Skeletal muscle cell (primary cell): ENCODE measurements at places on chromosomes 2 and 18.

DNA sequence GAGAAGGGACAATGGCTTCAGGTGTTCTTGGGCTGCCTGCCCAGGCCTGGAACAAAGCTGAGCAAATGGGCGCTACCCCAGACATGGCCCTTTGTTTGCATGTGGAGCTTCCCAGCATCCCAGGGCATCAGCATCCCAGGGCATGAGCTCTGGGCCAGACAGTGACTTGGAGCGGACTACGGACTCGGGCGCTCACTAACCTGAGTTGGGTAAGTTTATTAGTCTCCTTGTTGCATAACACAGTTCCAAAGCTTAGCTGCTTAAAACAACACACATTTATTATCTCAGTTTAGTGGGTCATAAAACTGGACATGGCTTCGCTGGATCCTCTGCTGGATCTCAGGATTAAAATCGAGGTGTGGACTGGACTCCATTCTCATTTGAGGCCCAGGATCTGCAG lies 35.8 kb downstream of the MC2R start:
- DNase-seq = no peak

DNA sequence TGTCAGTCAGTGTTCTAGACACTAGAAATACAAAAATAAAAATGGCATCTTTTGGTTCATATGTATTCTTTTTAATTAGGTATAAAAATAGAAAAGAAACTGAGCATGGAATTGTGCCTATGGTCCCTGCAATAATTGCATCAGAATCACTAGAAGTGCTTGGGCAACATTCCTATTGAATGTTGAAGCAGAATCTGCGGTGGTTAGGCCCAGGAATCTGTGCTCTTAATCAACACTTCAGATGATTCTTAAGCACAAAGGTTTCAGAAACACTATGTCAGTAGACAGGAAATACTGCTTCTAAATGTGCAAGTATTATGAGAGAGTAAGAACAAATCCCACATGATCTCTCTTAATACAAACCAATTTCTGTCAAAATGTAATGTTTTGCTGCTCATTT lies 20.3 kb upstream of the RBBP8 start:
- peak; percentile 28 for DNase-seq

DNA sequence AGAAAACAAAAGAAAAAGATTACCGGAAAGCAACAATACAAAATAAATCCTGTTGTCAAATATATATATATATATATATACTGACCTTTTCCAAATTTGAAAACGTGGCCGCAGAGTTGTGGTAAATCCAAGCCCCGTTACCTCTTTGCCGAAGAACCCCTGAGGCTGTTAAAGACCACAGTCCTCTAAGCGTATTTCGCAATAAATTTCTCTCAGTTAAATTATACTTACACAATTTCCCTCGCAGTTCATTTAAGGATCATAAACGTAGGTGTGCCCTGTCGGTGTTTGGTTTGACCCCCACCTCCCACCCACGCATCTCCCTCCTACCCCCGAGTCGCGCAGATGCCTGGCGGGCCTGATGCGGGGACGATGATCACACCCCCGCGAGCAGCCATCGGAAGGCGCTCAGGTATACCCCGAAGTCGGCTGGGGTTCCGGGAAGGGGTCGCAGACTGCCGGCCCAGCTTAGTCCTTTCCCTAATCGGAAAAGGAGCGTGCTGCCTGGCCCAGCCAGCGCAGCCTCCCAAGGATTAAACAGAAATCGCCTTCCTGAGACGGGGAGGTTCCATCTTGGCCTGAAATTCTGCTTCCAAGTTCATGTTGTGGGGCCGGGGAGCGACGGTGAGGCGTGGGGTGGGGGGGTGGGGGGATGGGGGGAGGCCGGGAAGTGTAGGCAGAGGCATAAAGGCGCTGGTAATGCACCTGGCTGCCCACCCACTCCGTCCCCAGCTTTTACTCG lies 2.9 kb upstream of the MEIS1 start:
- DNase-seq = no peak

DNA sequence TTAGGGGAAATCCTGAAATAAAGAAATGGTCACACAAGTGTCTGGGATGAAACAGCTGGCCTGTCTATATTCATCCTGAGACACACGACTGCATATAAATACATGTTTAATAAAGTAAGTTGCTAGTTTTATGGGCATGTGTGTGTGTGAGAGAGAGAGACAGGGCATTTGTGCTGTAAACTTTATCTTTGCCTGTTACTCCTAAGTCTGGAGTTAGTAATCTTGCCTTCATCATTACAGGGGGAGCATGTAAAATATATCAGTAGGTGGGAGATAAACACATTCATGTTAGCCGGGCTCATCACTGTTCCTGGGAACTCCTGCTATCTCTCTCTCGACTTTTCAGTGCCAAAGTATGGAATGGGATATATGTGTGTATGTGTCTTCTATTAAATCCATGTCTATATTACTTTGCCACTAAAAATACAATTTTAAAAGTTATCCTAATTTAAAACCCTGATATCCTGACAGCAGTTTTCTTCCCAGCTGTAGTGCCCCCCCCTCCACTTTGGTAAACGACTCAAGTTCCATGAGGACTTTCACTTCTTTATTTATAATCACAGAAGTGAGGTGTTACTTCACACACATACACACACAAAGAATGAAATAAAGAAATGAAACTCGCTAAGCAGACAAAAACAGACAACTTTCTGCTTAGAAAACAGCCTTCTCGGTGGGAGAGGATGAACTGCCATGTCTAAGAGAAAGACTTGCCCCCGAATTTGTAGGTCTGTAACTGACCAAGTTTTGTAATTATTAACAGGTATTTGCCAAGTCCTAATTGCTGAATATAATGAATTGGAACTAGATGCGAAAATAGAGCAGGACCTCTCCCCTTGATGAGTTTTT lies 947 bp downstream of the ZEB2 start:
- DNase-seq = no peak

DNA sequence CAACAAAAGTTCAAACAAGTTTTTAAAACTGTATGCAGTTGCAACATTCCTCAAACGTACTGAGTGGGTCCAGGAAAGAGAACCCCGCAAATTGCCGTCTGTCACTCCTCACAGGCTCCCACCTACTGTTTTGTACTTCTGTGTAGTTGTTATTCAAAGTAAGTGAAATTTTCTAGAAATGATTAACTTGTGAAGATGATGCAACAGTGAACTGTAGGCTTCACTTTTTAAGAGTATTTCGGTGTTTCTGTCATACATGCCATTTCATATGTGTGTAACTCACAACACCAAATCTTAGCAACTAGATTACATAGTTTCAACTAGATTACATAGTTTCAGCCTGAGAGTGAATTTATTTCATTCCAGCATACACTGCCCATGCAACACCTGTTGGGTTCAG lies 226.0 kb upstream of the TANK start:
- no peak for DNase-seq

DNA sequence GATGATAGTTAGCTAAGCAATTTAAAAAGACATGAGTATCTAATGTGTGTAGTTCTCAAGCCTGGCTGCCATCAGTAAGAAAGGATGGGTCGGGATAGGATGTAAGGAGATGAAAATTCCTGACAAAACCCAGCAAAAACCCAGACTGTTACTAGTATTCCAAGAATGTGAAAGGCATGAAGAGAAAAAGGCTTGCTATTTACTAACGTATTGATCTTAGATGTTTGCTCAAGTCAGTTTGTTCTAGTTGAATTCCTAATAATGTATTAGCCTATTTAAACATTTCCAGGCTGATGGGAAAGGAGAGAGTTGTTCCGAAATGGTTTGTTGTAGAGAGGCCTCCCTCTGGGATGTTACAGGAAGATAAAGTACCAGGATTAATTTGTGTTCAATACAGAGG lies 88.2 kb downstream of the ZNF532 start:
- DNase-seq = no peak

GRCh38 chr2:9141091-9141667 lies 65.4 kb upstream of the ASAP2 start:
- no peak for DNase-seq

GRCh38 chr2:21427606-21428005 lies 303.8 kb downstream of the TDRD15 start:
- no peak for DNase-seq
